ENCODE measurements at places on chromosomes 11 and 22.
A peak's percentile ranks its signal among the peaks of the same experiment; 100 is the strongest.

DNA sequence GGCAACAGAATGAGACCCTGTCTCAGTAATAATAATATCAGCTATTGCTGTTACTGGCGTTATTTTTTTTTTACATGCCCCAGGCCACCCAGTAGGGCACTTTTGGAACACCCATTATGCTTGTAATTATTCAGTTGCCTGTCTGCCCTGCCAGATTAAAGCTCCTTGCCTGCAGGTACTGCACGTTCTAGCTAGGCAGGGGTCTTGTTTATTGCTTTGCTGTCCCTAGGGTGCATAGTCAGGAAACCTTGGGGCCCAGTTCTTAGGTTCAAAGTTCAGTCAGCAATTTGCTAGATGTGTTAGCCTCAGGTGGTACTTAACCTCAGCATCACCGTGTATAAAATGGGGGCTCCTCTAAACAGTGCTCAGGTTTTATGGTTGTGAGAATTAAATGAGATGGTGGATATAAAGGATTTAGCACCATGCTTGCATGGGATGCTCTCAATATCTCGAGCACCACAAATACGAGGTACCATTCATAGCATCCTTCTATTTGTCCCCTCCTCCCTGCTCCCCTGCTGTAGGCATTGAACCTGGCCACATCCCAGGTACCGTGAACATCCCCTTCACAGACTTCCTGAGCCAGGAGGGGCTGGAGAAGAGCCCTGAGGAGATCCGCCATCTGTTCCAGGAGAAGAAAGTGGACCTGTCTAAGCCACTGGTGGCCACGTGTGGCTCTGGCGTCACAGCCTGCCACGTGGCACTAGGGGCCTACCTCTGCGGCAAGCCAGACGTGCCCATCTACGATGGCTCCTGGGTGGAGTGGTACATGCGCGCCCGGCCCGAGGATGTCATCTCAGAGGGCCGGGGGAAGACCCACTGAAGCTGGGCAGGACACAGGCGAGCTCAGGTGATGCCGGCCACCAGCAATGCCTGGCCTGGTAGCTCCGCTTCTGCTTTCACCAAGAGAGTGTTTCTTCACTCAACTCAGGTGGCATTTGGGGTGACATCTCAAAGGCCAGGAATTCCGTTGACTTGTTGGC lies 9.4 kb downstream of the MPST start:
- no peak for DNase-seq

- no peak for DNase-seq
These were observed 119.2 kb downstream of the MICAL2 start for GRCh38 chr11:12229450-12230229.

DNA sequence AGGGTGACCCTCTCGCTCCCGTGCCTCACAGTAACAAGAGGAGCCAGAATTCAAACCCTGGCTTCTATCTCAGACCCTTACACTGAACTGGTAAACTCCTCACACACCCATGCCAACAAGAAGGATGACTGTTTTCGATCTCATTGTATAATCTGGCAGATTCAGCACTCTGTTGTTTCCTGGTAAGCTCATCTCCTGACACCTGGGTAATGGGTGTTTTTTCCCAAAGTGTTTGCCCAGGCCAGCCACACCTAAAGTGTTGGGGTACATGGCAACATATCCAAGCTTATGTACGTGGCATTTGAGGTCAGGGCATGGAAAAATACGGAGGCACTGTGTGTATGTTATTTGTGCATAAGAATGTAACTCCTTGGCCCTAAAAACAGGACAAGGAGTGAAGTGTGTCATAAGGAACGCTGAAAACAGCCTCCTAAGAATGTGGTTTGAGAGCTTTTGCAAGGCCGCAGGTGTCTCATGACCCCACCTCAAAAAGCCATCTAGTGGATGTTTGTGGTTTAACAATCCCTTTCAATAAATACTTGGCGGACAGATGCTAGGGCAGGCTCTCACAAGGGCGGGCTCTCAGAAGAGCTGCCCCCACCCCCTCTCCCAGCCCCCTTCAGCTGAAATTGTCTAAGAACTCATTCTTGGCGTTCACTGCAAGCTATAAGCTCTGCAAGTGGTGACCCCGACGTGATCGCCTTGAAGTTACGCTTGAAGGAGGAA lies at the start of gene MS4A15:
TSS of gene MS4A15 (plus strand) at position 561 of the 726 bp plus-strand sequence. CDS start 6,867 bp downstream, outside the sequence.
- DNase-seq: peak; percentile 70

DNA sequence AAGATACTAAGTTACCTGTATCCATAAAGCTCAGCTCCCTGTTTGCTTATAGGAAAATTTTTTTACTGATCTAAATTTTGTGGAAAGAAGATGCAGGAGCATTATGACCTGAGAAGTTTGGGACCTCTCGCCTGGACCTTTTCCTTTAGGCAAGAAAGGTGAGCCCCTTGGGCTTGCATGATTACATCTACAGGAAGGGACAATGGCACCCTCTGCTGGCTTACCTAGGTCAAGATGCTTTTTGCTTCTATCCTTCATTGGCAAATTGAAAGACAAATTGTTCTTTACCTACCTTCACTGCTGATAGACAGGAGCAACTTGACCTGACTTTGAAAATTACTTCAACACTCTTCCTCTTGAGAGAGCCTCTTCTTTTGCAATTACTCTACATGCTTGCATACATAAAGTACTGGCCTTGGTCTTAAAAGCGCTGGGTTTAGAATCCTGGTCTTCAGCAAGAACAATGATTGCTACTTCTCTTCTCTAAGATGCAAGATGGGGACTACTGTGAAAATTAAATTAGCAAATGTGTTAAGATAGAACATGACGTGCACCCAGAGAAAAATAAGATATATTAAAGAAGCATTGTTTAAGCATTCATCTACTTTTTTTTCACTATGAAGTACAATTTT lies 147.2 kb downstream of the TRPC6 start:
- DNase-seq: peak; percentile 47

DNA sequence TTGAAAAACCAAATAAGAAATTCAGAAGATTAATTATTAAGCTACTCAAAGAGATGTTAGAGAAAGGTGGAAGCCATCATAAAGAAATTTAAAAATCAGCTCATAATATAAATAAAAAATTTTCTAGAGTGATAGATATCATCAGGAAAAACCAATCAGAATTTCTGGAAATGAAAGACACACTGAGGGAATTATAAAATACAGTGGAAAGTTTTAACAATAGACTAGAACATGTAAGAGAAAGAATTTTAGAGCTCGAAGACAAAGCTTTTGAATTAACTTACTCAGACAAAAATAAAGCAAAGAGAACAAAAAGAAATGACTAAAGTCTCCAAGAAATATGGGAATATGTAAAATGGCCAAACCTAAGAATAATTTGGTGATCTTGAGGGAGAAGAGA lies 1926.9 kb upstream of the RAG2 start:
- no peak for DNase-seq

Measured in D341Med (cell line).